CD8-positive, alpha-beta memory T cell (primary cell): ENCODE measurements at places on chromosomes 1 and 21.

GRCh38 chr1:3683992-3684391, 31.7 kb downstream of the TP73 start:
- DNase-seq = no peak

GRCh38 chr1:177343445-177343844, 172.7 kb downstream of the BRINP2 start:
- no peak for DNase-seq

GRCh38 chr21:16676391-16676790, 836.5 kb upstream of the CXADR start:
- DNase-seq = no peak

DNA sequence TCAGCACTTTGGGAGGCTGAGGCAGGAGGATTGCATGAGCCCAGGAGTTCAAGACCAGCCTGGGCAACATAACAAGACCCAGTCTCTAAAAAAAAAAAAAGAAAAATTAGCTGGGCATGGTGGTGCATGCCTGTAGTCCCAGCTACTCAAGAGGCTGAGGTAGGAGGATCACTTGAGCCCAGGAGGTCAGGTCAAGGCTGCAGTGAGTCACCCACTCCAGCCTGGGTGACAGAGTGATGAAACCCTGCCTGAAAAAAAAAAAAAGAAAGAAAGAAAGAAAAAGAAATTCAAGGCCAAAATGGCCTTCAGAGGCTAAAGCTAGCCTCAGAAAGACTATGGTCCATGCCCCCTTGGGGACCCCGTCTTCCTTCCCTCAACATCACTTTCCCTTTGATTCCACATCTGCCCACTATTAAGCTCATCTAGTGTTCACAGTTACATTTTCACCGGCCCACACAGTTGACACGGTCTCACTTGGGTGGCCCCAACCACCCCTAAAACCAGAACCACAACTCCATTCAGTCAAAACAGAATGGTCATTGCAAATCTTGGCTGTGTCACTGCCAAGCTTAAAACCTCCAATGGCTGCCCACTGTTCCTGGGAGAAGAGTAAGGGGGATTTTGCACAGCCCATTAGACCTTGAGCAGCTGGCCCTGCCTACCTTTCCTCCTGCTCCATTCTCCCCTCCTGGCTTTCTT, 2.1 kb upstream of the CAPN8 start:
- DNase-seq = no peak

DNA sequence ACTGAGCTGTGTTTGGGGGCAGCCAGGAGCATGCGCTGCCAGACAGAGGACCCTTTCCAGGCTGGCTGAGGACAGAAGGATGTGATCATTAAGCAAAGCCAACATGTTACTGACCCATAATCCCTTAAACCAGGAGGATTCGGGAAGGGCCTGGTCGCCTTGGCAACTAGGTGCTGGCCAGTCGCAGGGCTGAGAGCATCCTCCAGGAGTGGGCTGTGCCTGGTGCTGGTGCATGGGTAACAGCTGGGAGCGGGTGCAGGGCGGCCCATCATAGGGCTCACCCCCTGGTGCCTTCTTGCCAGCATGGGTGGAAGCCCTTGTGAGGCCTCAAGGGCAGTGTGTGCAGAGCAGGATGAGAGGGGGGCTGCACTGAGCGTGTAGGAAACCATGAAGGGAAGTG, 17.2 kb downstream of the CDK18 start:
- DNase-seq = no peak

DNA sequence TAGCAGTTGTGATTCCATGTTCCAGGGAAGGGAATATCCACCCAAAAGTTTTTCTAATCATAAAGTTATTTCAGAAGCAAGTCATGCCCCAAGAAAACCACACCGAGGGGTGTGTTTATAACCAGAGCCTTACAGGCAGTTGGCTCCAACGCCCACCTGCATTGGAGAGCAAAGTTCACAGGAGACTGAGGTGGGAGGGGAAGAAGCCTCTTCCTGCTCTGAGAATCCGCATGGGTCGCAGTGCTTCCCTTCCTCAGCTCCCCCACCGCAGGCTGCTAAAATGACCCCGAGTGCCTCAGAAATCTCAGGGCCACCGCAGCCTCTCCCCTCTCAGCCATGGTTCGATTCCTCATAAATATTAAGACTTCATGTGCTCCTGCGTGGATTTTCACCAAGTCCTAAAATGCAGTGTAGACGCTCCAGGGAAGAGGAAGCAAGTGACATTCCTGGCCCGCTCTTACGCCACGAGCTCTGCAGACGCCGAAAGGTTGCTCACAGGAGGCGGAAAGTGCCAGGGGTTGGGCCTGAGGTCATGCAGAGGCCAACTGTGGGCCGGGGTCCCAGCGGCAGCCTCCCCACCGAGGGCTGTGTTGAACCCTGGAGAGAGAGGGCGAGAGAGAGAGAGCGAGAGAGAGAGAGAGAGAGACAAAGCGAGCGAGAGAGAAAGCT, 13.4 kb upstream of the SPSB1 start:
- no peak for DNase-seq

DNA sequence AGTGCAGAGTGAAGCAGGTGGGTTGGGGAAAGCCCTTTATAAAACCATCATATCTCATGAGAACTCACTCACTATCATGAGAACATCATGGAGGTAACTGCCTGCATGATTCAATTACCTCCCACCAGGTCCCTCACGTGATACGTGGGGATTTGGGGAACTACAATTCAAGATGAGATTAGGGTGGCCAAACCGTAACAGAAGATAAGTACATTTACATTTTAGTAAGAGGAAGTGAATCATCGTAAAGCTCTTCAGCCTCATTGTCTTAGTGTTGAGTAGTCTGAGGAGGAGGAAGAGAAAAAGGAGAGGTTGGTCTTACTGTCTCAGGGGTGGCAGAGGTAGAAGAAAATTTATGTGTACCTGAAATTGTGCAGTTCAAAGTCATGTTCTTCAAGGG, 1053.4 kb upstream of the ADGRL4 start:
- no peak for DNase-seq

- DNase-seq = peak; percentile 39
These were observed 948 bp downstream of the SEMA4A start for GRCh38 chr1:156154317-156154749.

DNA sequence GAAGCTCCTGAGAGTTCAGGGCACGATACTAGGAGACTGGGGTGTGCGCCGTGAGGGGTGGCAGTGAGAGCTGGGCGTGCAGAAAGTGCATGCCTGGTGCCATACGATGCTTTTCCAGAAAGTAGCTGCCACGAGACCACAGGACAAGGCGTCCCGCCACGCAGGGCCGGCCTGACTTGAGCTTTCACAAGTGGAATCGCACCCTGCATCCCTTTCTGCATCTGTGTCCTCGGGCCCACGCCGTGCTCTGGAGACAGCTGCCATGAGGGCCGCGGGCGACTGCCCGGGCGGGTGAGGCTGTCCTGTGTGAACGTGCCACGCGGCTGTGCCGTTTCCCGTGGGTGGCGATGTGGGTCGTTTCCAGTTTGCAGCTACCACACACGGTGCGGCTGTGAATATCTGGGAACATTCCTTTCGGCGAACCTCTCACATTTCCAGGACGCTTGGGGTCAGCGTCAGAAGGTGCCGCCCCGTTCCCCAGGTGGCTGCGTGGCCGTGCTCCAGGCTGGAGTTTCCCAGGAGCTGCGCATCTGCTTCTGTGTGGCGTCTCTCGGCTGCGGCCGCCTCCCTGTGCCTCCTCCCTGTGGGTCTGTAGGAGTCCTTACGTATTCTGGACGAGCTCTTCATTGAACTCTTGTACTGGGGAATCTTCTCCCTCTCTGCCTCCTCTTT, 1.0 kb upstream of the PERM1 start:
- no peak for DNase-seq

GRCh38 chr21:29215709-29216108, 83.0 kb upstream of the BACH1 start:
- DNase-seq = no peak

DNA sequence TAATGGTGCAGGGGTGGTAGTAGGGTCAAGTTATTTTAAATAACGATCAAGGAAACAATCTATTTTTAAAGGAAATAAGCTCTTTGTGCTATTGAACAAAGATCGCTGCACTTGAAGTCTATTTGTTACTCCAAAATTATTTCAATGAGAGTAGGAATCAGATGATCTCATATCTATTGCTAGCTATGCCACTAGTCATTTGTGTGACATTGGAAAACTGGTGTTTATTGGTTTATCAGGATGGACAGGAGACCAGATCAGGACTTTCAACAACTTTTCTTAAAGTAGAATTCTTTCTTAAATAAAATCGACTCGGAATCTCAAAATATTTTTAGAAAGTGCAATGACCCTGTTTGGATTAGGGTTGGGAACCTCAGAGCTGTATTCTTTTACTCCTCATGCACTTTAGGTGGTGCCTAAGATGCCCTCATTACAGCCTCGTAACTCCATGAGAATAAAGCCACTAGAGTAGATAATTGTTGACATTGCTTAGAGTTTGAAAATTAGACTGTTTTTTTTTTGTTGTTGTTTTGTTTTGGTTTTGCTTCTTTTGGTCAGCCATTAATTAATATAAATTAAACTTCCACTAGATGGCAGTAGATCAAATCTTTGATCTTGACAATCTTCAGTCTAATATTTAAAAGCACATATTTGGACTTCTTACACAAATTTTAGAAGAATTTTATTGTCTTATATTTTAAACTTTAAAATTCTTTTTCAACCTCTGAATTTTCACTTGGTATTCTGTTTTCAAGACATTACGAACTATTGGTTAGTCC, 352.4 kb downstream of the USP25 start:
- DNase-seq = no peak

GRCh38 chr1:162153374-162153773, 83.9 kb downstream of the NOS1AP start:
- no peak for DNase-seq

- no peak for DNase-seq
These were observed 413.7 kb downstream of the DISC1 start for GRCh38 chr1:232040260-232040659.

- DNase-seq = no peak
These were observed 134.8 kb downstream of the NOS1AP start for GRCh38 chr1:162204129-162204822.

DNA sequence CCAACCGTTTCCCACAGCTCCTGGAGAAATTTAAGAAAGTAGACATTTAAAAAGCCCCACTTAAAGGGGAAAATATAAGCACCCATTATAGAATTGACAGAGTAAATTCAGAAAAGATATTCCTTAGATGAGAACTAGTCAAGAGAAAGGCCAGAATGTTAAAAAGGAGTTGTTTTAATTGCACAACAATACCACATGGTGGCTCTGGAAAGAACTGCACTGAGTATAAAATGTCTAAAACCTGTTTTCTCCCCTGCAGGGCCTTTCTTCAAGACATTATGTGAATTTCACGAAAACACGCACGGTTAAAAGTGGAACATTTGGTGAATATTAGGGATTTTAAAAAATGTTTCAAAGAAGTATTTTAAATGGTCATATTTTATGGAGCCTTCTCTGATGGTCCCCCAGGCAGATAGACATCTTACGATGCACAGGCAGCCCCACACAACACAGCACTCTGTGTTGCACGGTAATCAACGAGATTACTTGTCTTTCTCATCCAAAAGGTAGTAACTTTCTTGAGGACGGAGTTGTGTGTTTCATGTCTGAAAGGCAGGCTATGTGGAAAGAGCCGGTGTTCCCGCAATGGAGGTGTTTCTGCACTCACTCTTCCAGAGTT, 101.9 kb downstream of the PRRX1 start:
- no peak for DNase-seq

- DNase-seq = peak; percentile 63
These were observed at the start of gene SMYD2 for GRCh38 chr1:214281021-214281719. SMYD2 (plus strand) TSS chr1:214281159; CDS start chr1:214281255, 96 bp downstream.

- no peak for DNase-seq
These were observed 56.2 kb downstream of the NTNG1 start for GRCh38 chr1:107196973-107197562.

GRCh38 chr1:233912909-233913308, 8.4 kb downstream of the SLC35F3 start:
- DNase-seq = no peak

GRCh38 chr21:35015435-35016024, 33.6 kb downstream of the RUNX1 start:
- no peak for DNase-seq

- no peak for DNase-seq
These were observed 24.4 kb downstream of the EFCAB7 start for GRCh38 chr1:63547621-63548294.

- DNase-seq = no peak
These were observed 857.9 kb downstream of the BRINP3 start for GRCh38 chr1:189619682-189620332.

DNA sequence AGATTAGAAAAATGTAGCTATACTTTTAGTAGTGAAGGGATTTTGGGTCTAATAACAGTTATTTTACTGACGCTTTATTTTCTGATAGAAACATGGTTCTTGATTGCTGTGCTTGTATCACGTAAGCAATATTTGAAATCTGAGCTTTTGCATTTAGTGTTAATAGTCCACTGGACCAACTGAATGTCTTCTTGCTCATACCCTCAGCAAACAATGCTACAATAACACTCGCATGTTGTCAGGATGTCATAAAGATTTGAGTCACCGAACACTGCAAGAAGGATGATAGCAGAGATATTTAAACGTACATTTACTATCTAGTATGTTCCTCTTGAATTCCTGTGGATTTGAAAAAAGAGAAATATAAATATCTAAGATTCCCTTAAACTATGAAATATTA, 7.5 kb downstream of the DYRK1A start:
- DNase-seq = no peak
